ENCODE measurements at places on chromosomes 11 and 22.

DNA sequence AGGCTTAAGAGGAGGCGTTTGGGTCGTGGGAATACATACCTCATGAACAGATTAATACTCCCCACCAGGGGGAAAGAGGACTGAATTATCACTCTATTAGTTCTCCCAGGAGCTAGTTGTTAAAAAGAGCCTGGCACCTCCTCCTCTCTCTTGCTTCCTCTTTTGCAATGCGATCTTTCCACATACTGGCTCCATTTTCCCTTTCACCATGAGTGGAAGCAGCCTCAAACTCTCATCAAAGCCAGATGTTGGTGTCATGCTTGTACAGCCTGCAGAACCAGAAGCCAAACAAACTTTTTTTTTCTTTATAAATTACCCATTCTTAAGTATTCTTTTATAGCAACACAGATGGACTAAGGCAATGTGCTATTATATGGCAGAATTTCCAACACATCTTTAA, 258.5 kb downstream of the FAM76B start:
- no peak for DNase-seq

DNA sequence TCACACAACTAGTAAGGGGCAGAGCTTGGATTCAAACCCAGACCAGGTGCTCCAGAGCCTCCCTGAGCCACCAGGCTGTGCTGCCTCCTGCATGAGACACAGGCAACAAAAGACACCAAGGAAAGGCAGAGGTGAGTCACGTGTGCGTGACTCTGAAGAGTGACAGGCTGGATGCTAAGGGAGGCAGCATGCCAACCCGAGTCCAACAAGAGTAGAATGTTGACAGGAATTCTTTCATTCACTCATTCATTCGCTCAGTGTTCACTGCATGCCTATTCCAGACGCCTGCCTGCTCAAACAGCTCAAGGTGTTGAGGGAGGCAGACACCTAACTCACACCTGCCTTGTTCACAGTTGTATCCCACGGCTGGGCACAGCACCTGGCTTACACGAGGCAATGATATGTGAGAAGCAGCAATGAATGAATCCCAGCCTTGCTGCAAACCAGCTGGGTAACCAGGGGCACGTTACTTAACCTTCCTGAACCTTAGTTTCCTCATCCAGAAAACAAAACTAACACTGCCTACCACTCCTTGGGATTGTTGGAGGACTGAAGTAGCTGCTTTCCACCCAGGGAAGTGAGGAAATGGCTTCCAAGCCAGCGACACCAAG, 73.8 kb upstream of the ARFGAP3 start:
- no peak for DNase-seq

GRCh38 chr22:50399751-50400331, 56.7 kb downstream of the PPP6R2 start:
- DNase-seq, result peak; percentile 21

GRCh38 chr11:6214530-6214929, 9.2 kb downstream of the C11orf42 start:
- no peak for DNase-seq

GRCh38 chr11:20973940-20974559, 304.7 kb downstream of the NELL1 start:
- DNase-seq, result no peak

DNA sequence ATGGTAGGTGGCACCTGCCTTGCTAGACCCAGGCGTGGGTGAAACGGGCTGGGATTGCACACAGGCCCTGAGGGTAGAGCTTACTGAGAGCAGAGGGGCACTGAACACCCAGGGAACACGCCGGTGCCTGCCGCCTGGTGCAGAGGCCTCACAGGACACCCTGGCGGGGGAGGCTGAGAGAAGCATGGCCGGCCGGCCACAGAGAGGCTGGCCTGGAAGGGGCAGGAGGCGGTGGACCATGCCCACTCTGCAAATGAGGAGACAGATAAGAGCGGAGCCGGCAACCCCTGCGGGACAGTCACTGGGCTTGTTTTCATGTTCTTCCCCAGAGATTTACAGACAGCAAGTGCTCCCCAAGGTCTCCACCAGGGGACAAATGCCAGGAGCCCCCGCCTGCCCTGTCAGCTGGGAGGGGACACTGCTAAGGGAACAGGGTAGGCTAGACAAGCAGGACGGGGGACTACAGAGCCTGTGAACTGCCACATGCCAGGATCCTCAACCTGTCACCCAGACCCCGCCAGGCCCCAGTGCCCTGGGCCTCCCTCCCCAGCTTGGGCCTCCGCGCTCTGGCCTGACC, 38.5 kb upstream of the TCF20 start:
- DNase-seq, result no peak

GRCh38 chr11:112511271-112511670, 250.6 kb upstream of the PLET1 start:
- DNase-seq, result no peak

DNA sequence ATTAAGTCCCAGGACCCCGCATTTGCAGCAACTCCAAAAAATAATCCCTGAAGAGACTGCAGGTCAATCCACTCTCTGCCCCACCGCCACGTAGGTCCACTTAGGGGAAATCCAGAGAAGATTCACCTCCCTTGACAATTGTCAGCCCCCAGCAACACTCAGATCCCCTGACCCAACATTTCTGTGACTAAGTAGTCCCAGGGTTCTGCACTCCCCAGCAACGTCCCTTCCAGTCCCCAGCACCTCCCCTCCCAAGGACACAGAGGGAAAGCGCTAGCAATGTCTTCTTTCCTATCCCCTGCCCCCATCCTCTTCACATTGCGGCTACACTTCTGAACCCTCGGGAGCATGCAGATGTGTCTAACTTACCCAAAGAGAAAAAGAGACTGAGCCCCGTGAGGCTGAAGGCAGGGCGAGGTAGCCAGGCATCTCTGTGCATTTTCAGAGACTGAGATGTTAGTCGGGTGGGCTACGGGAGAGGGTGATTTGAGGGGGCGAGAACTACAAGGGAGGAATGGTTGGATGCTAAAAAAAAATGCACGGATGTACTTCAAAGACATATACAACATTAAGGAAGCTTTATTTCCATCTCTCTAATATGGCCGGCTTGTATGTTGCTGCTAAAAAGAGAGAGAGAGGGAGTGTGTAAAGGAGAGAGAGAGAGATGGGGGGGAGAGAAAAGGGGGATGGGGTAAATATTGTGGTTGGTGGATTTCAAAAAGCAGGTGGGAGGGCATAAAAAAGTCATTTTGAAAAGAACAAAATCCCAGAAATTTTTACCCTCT, at the start of gene SCN2B:
Gene SCN2B, minus strand, starts transcription at position 647 of the 785 bp plus-strand sequence. Its CDS starts 208 bp downstream, at position 439.
- DNase-seq, result no peak

DNA sequence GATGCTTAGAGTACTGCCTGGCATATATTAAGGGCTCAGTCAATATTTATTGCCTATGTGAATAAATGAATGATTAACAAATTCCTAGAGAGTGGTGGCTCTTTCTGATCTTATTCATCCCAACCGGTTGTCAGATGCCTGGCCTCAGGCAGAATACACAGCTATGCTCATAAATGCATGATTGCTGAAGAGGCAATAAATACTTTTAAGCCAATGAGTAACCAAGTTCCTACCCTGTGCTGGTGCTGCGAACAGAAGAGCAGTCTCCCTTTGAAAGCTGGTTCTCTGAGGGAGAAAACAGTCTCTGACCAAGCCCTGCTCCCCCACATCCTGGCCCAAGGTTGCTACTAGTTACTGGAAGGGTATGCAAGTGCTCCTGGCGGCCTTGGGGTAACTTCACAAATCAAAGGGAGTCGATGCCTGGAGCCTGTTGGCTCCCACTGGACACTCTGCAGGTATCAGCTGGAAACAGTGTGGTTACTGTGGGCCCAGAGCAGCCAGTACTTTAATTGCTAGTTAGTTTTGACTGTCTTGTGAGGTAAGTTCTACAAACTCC, 2.8 kb downstream of the USH1C start:
- DNase-seq, result no peak

DNA sequence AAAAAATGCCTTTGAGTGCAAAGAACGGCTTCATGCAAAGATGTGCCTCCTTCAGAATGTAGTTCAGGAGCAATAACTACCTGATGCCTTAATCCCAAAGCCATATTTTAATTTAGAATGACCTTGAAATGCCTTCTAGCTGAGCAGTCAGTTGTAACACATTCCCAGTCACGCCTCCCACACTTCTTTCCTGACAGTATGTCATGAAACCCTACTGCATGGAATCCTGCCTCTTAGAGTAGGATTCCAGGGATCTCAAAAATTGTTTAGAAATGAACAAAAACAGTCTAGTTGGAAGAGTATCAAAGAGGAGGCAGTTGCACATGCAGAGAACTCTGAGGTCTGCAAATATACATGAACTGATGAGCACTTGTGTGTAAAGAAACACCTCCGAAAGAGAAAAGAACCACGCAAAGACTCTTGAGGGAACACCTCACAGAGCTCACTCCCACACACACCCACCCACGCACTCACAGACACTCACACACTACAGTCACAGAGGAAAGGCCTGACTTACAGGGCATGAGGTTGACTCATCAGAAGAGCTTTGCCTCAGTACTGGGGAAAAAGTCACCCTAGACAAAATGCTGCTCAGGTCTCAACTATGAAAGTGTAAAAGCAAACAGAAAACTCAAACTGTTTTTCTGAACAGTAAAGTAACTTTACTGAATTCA, 77.4 kb downstream of the GGTLC2 start:
- DNase-seq, result no peak

DNA sequence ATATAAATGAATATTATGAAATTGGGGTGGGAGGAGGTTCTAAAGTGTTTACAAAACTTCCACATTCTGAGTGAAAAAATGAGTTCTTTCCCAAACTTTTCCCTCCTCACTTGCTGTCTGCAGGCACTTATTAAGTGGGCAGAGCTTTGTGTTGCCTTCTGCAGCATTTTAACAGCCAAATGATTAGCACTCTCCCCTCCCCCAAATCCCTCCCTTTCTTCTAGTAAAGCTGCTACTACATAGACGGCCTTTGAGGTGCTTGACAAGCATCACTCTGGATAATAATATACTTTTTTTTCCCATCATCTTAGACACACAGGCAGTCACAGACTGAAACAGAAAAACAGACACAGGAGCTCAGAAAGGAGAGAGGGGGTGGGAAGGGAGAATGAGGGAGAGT, 493.5 kb downstream of the DLG2 start:
- no peak for DNase-seq

DNA sequence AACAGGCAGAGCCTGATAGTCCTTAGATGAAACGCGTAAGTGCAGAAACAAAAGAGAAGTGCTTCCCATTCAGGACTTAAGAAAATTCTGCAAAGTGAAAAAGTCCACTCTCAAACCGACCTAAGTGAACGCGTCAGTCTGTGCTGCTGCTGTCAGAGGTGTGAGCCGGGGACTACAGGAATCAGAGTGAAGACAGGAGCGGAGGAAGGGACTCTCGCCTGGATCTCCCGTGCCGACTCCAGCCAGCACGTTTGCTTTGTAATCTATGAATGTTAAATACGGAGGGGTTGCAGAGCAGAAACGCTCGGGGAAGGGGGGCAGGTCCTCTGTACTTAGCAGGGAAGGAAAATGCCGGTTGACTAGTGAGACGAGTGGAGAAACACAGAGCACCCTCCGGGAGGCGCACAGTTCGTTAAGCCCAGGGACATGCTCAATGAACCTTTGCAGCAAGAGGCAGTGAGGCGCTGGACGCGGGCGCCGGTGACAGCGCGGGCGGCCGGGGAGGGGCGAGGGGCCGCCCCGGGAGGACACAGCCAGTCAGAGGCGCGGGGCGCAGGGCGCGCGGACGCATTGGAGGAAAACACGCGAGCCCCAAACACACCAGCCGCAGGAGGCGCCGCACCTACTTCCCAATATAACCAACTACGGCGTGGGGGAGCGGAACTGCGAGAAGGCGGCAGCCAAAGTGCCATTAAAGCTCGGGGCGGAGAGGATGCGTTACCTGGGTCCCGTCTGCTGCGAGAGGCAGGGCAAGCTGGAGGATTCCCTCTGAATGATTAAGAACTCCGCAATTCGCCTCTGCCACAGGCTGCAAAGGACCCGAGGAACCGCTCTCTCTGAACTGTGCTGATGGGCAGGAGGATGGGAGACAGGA, at the start of gene CNTN5:
Gene CNTN5, plus strand, starts transcription at position 598 of the 874 bp plus-strand sequence.
- DNase-seq, result peak; percentile 86

DNA sequence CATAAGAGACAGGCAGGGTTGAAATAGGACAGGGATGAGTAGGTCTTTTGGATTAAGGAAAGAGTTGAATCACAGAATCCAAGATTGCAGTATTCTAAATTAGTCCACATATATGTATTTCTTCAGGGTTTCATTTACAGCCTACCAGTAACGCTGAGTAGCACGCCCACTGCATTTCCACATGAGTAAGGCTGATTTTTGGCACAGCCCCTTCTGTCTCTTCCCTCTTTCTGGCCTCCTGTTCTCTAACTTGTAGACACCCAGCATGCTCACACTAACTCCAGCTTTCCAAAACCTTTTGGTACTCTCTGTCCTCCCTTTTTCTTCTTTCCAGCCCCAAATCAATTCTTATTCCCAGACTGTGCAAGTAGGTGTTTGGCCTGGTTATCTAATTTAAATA, 3.7 kb upstream of the SIK2 start:
- no peak for DNase-seq

DNA sequence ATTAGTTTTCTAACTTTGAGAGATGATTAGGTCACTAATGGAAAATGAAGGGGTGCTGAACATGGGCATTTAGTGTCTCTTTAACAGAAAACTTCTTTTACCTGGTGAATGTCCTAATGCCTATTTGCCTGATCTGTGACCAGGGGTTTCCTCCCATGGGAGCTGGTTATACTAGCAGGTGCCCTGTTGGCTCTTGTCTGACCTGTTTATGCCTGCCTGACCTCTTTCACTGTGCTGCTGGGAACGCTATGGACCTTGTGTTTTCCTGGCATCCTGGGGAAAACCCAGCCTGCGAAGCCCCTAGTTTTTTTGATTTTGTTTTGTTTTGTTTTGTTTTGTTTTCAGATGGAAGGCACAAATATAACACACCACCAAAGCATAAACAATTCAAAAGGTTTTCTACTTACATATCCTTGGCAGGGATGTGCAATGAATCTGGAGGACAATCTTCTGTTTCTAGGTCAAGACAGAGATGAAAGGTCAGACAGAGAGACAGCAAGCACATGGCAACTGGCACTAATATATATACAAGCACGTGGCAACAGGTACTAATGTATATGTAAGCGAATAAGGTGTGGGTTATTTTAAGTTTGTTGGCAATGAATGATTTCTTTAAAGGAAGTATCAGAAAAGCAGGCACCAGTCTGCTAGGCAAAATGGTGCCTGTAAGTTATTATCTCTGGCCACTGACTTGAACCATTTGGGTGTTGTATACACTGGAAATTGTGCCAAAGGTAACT, 390.2 kb downstream of the LUZP2 start:
- DNase-seq, result no peak
